ENCODE measurements at places on chromosomes 4 and X.

- no peak for DNase-seq
Measured at GRCh38 chr4:84582988-84583875, at the start of gene CDS1. Gene CDS1 (plus strand): TSS chr4:84583127. CDS start chr4:84583402, 275 bp downstream.

GRCh38 chr4:106355193-106355592 lies 13.4 kb downstream of the GIMD1 start:
- DNase-seq = no peak

DNA sequence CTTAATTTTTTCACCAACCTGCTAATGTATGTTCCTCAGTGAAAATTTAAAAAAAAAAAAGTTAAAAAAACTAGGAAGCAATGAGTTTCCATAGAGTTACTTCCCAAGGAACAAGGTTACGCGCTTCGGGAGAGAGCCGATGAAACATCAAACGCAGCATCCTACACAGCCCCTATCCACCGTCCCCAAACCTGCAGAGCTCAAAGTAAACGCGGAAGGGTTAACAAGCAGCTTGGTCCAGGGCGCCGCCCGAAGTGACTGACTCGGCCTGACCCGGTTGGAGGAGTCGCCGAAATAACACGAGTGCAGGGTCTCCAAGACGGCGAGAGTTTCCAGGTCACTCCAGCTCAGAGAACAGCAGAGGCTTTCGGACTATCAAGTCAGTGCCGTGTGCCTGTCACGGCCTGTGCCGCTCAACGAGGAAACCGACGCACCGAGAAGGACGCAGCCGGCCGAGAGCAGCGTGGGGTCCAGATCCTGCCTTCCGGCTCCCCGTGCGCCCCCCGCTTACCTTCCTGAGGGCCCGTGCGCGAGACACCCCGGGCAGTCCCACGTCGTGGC lies 512 bp downstream of the NOP14 start:
- DNase-seq = peak; percentile 55

GRCh38 chr4:149465955-149466354 lies 349.7 kb downstream of the IQCM start:
- DNase-seq = no peak

DNA sequence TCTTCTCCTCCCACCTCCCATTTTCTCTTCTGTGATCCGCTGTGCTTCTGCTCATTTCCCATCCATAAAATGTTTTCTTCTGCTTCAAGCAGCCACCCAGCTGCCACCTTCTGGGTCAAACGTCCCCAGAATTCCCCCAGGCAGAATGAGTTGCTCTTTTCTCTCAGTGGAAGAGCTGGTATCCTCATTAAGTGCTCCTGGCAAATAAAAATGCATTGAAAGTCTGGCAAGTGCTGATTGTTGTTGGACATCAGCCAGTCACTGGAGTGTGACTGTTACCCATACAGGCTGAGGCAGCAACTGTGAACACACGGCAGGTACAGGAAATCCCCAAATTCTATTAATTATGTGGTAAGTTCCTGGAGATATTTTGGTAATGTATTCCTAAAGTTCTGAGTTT lies 52.6 kb downstream of the LIMCH1 start:
- no peak for DNase-seq

DNA sequence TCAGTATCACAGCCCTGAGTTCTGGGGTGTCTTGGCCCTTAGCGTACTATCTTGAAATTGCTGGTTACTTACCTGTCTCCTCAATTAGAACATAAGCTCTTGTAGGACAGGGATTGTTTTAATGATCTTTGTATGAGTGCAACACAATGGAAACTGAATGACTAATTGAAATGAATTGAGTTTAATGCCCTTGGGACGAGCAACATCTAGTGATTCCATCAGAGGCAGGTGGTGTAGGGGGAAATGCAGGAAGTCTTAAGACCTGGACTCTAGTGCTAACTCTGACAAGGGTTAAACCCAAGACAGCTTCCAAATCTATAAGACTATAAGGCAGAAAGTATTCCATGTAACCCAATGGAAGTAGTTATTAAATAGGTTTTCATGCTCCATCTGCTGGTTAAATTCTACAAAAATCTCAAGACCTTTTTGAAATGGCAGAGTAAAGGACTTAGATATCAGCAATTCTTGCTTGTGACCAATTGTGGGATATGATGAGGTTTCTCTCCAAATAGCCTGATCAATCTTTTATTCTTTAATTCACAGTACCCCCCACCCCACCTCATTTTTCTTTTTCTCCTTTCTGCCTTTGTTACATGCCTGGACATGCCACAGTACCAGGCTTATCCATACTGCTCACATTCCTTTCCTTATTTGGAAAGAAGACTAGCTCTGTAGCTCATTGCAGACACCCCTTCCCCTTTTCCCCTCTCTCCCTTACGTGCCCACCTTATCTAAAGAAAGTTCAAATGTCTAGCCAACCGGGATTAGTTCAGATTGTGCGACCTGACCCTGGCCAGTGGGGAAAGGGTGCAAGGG lies 340.8 kb downstream of the PAPSS1 start:
- no peak for DNase-seq

- DNase-seq = no peak
Measured at GRCh38 chr4:83238393-83239248, 46.0 kb downstream of the COQ2 start.

DNA sequence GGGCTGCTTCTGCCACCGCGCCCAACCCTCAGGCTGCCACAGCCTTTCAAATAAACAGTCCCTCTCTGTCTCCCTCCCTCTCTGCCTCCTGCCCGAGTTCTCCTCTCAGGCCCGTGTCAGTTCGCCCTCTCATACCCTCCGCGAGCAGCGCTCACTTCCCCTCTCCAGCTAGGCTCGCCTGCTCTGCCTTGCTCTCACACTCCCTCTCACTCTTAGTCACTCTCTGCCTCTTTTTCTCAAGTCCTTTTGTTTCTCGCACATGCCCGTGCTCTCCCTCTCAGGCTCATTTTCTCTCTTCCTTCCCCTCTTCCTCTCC lies 3.2 kb downstream of the EFNB1 start:
- DNase-seq = no peak

Data from T-helper 2 cell (primary cell).